Right cardiac atrium (tissue), 5 donors: ENCODE measurements at places on chromosomes 1 and 21. TPM values are rescaled to one million over a fixed set of nuclear protein-coding genes. Genes with fewer than 3 reads are reported as not detected.

DNA sequence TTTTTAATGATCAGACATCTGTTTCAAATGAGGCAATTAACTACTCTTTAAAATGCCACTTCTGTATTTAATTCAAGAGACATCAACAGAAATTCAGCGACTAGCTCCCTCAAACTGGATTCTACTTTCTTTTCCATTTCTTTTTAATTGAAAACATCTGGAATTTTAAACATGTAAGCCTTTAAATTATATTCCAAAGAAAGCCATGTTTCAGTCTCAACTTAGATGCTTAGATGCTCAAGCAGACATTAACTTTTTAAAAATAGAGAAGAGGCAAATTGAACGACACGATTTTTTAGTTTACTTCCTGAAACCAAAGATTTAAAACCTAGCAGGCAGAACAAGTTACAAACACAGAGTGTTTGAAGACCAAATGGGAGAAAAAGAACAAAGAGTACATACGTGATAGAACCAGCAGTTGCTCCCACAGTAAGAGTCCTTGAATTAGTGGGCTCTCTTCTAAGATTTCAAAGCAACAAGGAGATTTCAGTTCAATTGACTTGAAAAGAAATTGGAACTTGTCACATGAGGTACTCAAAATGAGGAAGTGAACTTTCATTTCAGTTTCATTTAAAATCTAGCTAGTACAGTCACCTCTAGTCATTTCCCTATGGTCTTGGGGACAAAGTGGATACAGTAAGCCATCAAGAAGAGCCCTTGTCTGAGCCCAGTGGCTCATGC is at the start of gene CTSS:
CTSS (minus strand) TSS at position 483 of the 681 bp plus-strand sequence. CDS start 1,015 bp downstream, outside the sequence.
- no peak for DNase-seq

DNA sequence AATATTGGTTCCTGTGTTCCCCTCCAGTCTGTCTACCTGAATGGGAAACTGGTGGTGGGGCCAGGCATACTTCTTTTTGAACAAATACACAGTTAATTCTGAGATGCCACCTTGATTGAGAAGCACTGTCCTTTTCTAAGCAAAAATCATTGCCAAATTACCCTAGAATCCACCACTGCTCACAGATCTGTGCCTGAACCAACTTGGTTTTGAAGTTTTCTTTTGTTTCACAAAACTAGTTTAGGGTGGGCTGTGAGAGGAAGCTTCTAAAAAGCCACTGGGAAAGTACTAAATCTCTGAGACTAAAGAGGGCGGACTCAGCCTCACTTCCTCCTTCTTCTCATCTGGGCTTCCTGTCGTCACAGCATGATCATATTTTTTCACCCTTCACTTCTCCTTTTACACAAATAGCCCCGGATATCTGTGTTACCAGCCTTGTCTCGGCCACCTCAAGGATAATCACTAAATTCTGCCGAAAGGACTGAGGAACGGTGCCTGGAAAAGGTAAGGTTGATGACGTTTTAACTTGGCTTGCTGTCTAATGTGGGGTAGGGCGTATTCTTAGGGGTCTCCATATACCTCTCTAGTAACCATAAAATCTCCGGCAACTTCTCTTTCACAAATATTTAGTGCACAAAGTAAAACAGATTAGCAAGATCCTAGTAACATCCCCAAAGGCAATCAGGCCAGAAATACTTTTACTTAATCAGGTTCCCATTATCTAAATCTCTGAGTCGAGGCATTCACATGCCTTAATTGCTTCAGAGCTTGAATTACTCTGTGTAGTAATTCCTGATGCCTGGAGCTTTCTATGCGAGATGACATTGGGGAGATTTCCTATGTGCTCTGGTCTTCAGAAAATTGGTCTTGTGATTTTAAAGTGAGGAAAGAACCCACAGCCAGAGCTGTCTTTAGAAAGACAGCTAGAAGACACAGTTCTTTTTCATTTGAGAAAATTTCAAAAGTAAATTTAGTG is at the start of gene CD53:
CD53 (plus strand) TSS at position 404 of the 976 bp plus-strand sequence. CDS start 18,261 bp downstream, outside the sequence.
- DNase-seq = no peak

DNA sequence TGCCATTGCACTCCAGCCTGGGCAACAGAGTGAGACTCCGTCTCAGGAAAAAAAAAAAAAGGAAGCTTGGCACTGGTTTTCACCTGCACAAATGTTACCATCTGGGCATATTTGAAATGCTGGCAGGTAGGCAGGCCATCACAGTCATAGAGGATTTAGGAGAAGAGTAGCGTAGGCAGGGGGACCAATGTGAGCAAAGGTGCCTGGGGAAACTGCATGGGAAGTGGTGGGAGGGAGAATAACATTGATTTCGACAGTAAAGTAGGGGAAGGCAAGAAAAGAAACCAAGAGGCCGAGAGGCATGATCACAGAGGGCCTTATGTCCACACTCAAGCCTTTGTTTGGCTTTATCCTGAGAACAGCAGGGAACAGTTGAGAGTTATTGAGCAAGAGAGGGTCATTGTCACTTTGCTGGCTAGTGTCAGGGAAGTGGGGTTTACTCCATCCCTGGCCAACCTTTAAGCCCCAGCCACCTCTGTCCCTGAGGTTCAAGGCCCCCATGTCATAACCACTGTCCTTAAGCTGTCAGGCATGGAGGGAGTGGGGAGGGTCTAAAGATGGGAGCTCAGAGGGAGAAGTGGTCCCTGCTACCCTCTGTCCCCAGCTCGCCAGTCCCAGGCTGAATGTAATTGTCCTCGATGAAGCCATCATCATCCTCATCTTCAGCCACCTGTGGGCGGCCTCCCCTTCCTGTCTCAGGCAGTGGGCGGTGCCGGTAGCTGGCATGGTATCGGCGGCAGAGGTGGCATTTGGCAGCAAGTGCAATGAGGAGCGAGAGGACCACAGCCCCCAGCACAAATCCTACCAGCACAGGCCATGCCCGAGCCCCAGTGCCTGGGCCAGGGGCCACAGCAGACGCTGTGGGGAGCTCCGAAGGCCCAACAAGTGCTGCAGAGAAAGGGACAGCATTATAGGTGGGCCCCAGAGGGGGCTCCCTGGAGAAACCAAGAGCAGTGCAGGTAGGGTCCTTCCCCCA is 2.9 kb downstream of the C1orf210 start:
- no peak for DNase-seq

Gene ALX3
- not detected for total RNA-seq

Gene FTCD
- total RNA-seq = 2.1 TPM

GRCh38 chr1:198595765-198596164 is 43.1 kb upstream of the PTPRC start:
- DNase-seq = no peak

Gene APOBEC4
- not detected for total RNA-seq

Gene ADIPOR1
- 91.9 TPM for total RNA-seq

Gene AGO1
- 29.4 TPM for total RNA-seq

DNA sequence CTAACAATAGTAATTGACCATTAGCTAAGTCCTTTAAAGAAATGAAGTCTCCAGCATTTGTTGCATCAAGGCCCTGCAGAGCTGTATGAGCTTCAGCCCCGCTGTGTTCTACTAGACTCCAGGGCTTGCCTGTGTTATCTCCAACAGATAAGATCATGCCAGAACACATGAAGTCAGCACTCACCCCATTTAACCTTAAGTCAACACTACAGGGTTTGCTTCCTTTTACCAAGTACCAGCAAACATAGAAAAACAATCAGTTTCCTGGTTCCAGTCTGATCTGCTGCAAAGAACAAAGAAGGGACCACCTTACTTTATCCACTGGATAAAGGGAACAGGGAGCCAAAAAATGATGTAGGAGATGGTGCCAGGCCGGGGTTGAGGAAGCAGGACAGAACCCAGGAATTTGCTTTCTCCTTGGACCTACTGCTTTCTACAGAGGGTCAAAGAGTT is 41.3 kb upstream of the ENAH start:
- DNase-seq = peak; percentile 75

DNA sequence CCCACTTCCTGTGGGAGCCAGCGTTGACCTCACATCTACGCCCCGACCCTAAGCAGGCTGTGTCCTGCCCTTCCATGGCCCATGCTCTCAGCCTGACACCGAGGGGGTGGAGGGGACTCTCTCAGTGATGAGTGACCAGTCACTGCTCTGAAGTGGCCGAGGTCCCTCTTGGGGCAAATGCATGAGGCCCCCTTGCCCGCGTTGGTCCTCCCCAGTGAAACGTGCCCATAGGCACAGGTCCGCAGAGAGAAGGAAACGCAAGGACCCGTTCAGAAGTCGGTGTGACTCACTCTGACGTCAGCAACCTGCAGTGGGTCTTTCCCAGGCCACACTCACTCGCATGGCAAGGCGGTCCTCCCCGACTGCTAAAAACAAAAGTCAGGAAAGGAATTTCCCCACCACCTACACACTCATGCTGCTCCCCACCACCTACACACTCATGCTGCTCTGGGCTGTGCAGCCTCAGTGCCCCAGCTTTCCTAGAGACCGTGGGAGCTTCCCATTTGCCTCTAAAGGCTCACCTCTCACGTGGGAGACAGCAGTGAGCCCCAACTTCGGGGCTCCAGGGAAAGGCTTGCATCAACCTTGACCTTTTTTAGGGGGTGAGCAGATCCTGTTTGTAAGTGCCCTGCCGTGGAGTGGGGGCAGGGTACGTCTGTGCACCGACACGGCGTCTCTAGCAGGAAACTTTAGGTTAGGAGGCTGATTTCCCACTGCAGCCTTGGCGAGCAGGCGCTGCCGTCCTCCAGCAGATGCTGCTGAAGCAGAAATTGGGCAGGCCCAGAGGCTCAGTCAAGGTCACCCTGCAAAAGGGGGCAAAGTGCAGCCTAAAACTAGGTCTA is 11.4 kb downstream of the UBASH3A start:
- no peak for DNase-seq

GRCh38 chr1:113451710-113452109 is 61.4 kb downstream of the MAGI3 start:
- no peak for DNase-seq

Gene PTGS2
- total RNA-seq = 6.1 TPM

- DNase-seq = no peak
These were observed 727.2 kb upstream of the ADGRL2 start for GRCh38 chr1:81073580-81073979.

Gene SPRR2B
- not detected for total RNA-seq

DNA sequence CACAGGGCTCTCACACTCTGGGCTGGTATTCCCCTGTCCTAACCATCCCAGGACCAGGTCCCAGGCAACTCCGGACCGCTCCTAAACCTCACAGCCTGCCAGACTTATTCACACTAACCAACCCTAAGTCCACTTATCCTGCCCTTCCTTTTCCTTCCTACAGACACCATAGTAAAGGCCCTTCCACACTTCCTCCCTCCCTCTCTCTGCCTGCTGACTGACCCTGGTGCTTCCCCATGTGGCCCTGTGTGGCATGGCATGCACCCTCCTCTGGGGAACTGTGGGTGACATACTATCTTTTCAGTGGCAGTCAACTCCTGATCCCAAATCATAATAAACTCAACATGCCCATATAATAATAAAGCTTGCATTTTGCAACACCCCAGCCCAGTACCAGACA is 155.1 kb upstream of the DNAH14 start:
- DNase-seq = no peak

DNA sequence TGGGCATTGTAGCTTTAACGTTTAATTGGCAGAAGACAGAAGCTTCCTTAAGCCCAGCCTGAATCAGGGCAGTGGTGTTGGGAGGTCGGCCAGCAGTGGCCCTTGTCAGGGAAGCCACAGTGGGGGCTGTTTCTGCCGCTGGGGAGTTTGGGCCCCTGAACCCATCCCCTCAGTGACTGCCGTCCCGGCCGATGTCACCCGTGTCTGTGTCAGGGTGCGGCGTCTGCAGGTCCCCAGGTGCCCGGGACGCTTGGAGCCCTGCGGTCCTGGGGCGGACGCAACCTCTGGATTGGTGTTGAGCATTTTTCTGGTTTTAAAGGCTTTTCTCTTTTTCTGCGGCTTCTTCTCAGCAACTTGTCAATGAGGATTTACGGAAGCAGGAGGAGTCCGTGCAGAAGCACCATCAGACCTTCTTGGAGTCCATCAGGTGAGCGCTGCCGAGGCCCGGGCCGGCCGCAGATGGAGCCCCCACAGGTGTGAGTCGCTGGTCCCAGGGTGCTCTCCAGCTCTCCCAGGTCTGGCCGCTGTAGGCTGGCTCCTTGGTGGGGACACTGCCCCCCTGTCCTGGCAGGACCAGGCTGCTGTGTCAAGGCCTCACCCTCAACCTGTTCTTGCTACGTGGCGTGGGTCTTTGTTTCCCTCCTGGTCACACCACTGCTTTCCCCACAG is 2.3 kb downstream of the ATAD3C start:
- peak; percentile 37 for DNase-seq

Gene SAMD13
- 1.3 TPM for total RNA-seq

- DNase-seq = no peak
These were observed 27.8 kb upstream of the STUM start for GRCh38 chr1:226520640-226521355.
